ENCODE measurements at places on chromosomes 11 and 22.

DNA sequence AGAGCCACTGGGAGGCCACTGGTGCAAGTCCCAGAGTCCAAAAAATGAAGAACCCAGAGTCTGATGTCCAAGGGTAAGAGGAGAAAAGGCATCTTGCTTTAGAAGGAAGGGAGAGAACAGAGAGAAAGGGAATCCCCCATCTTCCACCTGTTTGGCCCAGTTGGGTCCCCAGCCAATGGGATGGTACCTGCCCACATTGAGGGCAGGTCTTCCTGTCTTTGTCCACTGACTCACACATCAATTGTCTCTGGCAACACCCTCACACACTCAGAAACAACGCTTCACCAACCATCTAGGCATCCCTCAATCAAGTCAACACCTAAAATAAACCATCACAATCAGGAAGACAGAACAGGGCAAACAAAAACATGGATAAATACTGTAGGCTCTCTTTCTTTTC, 6.3 kb downstream of the COMMD9 start:
- no peak for DNase-seq

DNA sequence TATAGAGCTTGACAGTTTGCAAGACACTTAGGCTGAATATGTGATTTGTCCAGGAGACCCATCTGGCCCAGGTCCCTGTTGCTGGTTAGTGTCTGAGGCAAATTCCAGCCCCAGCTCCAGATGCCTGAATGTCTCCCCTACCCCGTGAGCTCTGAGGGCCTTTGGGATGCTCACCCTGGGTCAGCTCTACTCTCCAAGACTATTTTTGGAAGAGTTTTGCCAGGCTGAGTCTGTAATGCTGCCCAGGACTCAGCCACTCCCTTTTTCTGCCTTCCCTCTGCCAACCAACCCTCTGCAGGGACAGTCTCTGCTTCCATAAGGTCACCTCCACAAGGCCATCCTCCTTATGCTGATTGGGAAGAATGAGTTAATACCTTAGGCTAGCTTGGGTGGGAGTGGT, 66.3 kb downstream of the CABIN1 start:
- DNase-seq, result no peak

DNA sequence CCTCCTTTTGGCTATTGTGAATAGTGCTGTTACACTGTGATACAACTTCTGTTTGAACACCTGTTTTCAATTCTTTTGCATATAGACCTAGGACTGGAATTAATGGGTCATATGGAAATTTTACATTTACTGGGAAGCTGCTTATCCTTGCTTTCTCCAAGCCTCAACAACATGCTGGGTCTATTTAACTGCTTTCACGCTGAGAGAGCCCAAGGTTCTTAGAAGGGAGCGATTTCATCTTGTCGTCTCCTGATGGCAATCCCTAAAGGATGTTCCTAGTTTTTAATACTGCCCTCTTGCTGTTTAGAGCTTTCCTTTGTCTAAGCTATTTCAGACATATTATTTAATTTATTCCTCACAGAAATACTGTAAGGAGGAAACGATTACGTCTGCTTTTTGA, 15.5 kb downstream of the IRAG1 start:
- DNase-seq, result no peak

- no peak for DNase-seq
Measured at GRCh38 chr11:88704485-88704884, 361.3 kb downstream of the GRM5 start.

DNA sequence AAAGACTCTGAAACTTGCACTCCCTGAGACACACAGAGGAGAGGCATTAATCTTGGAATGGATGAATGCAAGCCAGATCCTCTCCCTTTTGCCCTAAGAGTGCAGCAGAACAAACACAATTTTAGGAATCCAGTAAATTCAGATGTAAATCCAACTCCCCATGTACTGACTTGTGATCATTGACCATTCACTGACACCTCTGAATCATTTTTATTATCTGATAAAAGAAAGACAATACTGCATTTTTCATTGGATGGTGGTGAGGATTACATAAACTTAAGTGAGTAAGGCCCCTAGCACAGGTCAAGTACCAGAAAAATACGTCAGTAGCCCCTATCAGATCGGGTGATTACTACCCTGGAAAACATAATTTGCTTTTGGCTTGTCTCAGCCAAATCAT, 782.9 kb upstream of the API5 start:
- DNase-seq, result no peak

DNA sequence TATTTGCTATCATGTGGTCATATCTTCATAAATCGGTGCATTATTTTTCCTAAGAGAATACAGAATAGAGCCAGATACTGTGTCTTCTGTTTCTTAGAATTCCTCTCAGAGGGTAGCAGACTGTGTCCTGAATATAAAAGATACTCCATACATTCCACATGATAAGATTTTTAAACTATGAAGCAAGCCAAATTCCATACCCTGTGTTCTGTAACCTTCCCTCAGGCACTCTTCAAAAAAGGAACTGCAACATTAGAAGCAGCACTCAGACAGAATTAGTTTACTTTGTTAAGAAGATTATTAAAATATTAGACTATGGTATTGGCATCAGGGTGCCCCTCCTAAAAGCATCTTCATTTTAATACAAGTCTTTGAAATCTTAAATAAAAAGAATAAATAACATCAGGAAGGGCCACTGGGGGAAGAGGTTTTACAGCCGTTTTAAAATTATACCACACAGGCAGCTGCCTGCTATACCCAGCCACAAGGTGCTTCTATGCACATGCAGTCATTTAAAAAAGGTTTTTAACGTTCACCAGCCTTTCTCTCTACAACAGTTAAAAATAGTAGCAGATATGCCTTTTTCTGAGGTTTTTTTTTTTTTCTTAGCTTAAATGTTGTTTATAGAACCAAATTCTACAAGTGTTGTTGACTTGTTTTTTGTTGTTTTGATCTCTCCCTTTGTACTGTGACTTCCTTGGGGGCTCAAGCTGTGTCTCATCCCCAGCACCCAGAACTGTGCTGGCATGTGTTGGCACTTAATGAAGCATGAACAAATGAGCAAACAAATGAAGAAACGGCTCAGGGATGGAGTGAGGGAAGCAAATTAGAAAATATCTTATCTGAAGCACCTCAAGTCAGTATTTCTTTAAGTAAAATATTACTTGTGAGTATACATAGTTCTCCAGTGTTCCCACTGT, 54.7 kb upstream of the CCDC89 start:
- no peak for DNase-seq

DNA sequence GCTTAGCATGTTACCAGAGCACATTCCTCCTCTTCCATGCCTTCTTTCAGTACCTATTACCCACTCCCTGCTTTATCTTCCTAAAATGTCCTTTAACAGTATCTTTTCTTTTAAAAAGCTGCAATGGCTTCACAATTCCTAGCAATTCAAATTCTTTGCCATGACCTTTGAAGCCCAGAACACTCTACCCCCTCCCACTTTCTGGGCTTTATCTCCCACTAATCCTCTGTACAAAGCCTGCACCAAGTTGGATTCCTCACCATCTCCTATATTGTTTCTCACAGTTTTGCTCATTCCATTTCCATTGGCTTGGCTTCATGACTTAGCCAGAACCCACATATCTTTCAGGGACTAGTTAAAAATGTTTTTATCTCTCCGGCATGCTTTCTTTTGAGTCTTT, 80.9 kb downstream of the FAM76B start:
- DNase-seq, result no peak

GRCh38 chr11:19444231-19444630, 203.5 kb upstream of the E2F8 start:
- DNase-seq, result no peak

DNA sequence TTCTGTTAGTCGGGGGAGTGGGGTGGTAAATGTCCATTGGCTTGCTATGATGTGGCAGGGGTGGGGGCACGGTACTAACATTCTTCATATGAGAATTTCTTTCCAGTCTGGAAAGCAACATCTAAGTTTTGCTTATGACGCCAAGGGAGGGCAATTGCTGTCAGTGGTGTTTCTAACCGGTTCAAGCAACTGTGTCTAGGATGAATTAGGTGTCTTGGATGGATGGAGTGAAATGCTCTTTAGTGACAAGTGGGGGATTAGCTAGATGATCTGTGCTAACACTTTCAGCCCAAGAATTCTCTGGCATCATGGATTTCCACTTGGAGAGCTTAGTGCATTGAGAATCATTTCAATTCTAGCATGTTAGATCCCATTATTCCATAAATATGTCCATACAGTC, 262.6 kb upstream of the SORL1-AS1 start:
- DNase-seq, result no peak

DNA sequence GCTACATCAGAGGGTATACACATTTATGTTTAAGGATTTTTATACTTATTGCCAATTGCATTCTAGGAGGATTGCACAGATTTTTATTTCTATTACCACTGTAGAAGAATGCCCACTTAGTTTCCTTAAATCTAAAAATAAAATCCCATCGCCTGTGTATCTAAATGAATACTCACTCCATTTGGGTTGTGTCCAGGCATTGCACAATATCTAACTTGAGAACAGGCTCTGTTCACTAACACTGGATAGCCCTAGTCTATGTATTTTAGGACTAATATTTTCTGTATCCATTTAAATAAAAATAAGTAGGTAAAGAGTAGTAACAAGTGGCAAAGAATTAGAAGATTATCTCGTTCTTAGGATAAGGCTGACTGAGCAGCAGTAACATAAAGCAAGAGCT, 4.1 kb downstream of the C11orf52 start:
- DNase-seq, result no peak

GRCh38 chr22:38315823-38316363, 1.3 kb downstream of the CSNK1E start:
- no peak for DNase-seq

DNA sequence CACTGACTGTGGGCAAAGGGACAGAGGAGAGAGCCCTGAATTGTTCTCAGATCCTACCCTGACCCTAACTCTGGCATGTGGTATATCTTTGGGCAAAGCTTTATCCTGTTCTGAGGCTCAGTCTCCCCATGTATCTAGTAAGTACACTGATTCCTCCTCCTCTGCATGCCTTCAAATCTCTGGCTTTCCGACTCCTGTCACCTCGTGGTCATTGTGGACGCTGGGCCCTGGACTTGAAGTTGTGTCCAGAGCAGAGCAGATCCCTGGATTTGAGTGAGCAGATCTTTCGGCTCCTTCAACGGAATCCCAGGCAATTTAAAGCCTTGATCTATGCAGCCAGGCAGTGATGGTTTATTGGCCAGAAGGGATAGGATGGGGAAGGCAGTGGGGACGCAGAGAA, 3.0 kb downstream of the MOGAT2 start:
- DNase-seq, result no peak

GRCh38 chr11:61164606-61165424, 3.6 kb upstream of the VPS37C start:
- DNase-seq, result no peak

GRCh38 chr11:47514825-47515647, 37.9 kb downstream of the CELF1 start:
- no peak for DNase-seq
